ENCODE measurements at places on chromosomes 13 and 19.
A peak's percentile ranks its signal among the peaks of the same experiment; 100 is the strongest.

DNA sequence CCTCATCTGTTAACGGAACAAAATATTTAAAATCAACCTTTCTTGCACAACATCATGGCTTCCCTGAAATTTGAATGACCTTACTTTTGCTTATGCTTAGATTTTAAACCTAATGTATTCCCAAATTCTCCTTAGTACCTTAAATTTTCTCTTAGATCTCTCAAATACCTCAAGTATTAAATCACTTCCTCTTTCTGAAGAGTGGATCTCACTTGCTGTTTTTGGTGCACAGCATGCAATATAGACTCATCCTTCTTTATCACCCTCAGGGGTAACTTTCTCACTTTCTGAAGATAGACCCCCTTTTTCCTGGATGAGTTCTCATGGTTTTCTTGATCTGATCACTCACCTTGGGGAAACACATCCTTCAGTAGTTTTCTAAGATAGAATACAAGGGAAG, 871.7 kb downstream of the DACH1 start:
- no peak for DNase-seq

- no peak for DNase-seq
Observed at GRCh38 chr13:48194379-48194754, 38.6 kb upstream of the ITM2B start.

DNA sequence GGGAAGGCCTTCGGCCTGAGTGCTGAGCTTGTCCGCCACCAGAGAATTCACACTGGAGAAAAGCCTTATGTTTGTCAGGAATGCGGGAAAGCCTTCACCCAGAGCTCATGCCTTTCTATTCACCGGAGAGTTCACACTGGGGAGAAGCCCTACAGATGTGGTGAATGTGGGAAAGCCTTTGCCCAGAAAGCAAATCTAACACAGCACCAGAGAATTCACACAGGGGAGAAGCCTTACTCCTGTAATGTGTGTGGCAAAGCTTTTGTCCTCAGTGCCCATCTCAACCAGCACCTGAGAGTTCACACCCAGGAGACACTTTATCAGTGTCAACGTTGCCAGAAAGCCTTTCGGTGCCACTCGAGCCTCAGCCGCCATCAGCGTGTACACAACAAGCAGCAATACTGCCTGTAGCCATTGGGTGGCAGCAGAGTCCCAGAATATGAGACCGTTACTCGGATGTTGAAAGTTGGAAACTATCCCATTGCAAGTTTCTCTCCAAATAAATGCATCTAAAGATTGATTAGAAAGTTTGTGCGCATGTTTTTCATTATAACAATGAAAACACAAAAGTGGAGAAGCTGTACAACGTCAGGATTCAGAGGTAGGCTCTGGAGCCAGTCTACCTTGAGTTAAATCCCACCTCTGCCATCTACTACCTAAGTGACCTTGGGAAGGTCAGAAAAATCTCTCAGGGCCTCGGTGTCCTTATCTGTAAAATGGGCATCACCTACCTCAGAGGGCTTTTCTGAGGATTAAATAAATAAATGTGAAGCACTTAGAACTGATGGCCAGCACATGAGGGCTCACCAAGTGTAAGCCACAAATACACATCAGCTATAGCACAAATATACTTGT, 21.1 kb downstream of the ZNF473 start:
- no peak for DNase-seq

- no peak for DNase-seq
Observed at GRCh38 chr13:113080361-113080831, 25.2 kb upstream of the F7 start.

- DNase-seq: no peak
Observed at GRCh38 chr13:48231933-48232332, 1.1 kb upstream of the ITM2B start.

DNA sequence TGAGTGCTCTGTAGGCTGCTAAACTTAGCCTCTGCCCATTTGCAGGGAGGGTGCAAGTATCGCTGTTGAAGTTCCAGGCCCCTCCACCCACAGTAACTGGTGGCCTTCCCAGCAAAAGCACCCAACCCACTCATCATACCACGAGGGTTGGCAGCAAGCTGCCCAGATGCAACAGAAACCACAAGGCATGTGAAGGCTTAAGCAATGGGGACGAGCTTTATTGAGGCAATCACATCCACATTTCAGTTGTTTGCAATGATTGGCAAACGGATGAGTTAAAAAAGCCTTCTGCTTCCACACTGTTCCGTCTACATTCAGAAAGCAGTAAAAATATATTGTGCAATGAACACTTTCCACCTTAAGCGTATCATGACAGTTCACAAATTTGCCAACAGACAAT, 10.3 kb downstream of the GJB6 start:
- DNase-seq: no peak

- DNase-seq: no peak
Observed at GRCh38 chr13:35498231-35498630, 21.7 kb upstream of the MAB21L1 start.

DNA sequence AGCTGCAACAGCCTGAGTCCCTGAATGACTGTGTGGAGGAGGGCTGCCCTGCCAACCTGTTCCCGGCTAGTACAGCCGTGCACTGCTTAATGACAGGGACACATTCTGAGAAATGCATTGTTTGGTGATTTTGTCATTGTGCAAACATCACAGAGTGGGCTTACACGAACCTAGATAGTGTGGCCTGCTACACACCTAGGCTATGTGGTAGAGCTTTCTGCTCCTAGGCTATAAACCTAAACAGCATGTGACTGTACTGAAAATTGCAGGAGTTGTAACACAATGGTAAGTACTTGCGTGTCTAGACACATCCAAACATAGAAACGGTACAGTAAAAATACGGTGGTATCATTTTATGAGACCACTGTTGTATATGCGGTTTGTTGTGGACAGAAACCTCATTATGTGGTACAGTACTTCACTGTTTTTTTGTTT, 35.0 kb downstream of the VASP start:
- DNase-seq: no peak

DNA sequence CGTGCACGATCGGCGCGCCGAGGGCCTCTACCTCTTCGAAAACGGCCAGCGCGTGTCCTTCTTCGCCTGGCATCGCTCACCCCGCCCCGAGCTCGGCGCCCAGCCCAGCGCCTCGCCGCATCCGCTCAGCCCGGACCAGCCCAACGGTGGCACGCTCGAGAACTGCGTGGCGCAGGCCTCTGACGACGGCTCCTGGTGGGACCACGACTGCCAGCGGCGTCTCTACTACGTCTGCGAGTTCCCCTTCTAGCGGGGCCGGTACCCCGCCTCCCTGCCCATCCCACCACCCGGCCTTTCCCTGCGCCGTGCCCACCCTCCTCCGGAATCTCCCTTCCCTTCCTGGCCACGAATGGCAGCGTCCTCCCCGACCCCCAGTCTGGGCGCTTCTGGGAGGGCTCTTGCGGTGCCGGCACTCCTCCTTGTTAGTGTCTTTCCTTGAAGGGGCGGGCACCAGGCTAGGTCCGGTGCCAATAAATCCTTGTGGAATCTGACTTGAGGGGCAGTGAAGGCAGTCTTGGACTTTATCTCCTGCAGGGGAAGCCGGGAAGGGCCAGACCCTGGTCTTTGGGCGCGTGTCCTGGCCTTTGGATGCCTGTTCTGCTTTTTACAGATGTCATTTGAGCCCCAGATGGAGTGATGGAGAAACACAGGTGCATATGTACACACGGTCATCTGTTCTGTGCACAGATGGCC, 2.2 kb downstream of the CLEC11A start:
- no peak for DNase-seq

DNA sequence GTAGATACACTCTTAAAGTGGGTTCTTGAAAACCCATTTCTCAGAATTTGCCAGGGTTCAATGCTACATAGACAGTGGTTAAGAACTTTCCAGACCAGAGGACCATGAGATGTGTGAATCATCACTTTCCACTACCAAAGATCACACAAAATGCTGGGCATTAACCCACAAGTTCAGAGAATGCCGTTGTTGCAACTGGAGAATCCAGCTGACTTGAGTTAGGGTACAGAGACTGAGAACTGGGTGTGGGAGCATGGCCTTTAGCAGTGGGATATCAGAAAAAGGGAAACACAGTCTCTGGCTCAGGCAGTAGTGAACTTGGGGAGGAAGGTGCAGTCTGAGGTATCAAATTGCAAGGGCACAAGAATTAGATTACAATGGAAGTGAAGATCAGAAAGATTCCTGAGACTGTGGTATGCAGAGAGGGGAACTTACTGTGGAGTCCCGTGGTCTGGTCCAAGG, 51.5 kb upstream of the WDFY2 start:
- DNase-seq: no peak

DNA sequence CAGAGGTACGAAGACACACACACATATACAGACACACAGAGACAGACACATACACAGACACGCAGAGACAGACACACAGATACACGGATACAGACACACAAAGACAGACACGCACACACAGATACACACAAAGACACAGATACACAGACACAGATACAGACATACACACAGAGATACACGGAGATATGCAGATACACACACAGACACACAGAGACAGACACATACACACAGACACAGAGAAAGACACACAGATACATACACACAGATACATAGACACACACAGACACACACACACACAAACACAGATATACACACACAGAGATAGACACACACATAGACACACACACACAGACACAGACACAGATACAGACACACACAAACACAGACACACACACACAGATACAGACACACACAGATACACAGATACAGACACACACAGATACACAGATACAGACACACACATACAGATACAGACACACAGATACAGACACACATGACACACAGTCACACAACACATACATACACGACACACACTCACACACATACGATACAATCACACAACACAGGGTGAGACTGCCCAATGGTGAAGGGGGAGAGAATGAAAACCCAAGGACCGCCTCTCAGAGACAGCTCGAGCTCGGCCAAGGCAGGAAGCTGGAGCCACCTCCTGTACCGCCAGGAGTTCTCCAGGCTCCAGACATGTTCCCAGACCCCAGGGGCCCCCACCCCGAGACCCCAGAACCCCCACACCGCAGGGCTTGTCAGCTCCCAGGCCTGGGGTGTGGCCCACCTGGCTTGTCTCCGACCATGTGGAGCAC, 8.8 kb upstream of the CCER2 start:
- DNase-seq: no peak

GRCh38 chr13:60689571-60689970, 292.6 kb downstream of the TDRD3 start:
- DNase-seq: no peak

DNA sequence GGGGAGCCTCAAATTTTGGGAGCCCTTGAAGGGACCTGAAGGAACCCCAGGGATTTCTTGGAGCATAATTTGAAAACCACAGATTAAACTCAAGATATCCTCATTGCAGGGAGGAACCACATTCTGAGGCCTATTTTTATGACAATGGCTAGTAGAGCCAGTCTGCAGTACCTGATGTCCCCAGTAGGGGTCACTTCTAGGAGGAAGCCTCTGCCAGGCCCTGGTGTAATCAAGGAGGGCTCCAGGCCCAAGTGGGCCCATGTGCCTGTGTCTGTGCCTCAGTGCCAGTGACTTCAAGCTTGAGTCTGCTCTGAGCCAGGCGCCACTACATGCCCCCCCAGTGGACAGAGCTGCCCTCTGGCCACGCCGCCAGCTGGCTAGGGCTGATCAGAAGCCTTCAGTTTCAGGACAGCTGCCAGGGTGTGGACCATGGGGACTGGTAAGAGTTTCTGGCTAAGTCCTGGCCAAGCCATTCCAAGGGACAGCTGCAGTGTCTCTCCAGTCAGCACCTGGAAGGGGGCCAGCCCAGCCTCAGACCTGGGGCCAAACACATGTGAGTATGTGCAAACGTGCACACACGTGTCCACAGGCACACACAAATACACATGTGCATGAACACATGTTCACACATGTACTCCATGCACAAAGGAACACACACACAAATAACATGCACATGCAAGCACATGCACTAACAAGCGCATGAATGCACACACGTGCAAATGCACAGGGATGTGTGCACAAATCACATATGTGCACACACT, 20.5 kb upstream of the SLC7A10 start:
- DNase-seq: no peak

GRCh38 chr19:1027650-1028061, 1.2 kb downstream of the CNN2 start:
- DNase-seq: no peak

GRCh38 chr19:12705169-12705568, 8.7 kb upstream of the FBXW9 start:
- no peak for DNase-seq

- DNase-seq: no peak
Observed at GRCh38 chr13:96238861-96239260, 149.0 kb downstream of the HS6ST3 start.

GRCh38 chr13:67136157-67136556, 94.0 kb downstream of the PCDH9 start:
- peak; percentile 6 for DNase-seq

DNA sequence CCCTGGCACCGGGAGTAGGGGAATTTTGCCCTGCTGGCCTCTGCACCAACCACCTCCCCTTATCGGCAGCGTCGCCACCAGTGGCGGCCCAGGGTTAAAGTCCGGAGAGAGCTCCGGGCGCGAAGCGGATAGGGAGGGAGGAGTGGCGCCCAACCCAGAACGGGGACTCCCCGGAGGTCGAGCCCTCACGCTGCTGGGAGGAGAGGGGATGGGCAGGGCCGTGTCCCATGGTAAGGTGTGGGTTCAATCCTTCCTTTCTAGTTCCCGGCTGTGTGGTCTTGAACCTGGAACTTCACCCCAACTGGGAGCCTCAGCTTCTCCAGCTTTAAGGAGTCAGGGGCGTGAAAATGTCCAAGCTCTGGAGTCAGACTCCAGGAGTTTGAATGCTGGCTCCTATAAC, 23.3 kb upstream of the BCL3 start:
- no peak for DNase-seq

GRCh38 chr19:55451163-55451964, 8.3 kb upstream of the SHISA7 start:
- no peak for DNase-seq

GRCh38 chr13:95317039-95317989, 16.1 kb upstream of the ABCC4 start:
- DNase-seq: no peak

DNA sequence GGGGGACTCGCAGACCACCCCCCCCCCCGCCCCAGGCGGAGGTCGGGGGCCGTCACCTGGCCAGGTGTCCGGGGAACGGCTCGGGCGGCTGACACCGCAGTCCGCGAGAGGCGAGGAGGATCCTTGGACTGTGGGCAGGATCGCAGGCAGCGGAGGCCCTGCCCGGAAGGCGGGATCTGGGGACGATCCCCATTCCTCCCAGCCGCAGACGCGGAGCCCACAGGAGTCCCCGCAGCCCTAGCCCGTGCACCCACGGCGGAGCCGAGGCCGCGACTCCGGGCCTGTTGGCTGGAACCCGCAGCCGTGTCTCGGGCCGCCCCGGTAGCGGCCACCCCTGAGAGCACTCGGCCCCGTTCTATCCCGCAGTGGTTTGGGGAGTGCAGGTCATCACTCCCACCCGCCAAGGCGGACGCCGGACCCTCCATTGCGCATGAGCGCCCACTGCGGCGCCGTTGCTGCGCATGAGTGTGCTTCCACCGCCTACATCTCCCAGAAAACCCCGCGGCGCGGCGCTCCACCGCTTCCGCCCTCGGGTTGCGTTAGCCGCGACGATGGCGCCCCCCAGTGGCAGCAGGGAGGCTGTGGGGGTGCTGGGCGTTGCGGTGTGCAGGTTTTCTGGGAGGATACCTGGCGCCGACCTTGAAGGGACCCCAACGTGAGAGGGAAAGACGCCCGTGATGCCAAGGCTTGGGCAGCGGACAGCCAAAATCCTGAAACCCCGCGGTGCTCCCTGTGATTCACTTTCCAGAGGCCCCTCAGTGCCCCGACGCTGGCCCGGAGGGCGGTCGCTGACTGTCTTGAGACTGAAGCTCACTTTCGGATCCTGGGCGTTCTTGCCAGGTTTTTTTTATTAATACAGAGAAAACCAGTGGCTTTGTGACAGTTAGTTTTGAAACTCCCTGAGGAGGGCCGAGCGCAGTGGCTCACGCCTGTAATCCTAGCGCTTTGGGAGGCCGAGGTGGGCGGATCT, 4.4 kb upstream of the ZNF329 start:
- peak; percentile 28 for DNase-seq

All from NCI-H187 treated with DMSO at 0.1 percent for 48 hours (cell line).